ENCODE measurements at places on chromosomes 7 and 10.

- no peak for DNase-seq
These were observed 28.6 kb downstream of the VIM start for GRCh38 chr10:17256627-17257026.

DNA sequence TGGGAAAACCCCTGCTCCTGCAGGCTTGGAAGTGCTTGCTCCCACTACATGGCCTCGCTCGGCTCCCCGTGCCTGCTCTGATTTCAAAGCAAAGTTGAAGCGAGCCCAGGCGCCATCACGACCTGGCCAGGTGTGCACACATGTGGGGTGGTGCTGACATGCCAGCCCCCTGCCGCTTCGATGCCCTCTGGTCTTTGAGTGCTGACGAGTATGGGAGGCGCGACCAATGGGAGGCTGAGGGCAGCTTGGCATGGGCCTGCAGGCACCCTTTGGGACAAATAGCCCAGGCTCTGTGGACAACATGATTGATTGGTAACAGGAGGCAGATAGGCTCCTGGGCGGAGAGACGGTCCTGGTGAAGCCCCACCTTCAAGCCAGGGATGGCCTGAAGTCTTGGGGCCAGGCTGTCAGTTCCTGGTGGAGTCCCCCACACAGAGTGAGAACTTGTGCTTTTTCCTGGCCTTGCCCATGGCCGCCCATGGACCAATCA is 252.4 kb upstream of the SEMA3A start:
- DNase-seq, result no peak

DNA sequence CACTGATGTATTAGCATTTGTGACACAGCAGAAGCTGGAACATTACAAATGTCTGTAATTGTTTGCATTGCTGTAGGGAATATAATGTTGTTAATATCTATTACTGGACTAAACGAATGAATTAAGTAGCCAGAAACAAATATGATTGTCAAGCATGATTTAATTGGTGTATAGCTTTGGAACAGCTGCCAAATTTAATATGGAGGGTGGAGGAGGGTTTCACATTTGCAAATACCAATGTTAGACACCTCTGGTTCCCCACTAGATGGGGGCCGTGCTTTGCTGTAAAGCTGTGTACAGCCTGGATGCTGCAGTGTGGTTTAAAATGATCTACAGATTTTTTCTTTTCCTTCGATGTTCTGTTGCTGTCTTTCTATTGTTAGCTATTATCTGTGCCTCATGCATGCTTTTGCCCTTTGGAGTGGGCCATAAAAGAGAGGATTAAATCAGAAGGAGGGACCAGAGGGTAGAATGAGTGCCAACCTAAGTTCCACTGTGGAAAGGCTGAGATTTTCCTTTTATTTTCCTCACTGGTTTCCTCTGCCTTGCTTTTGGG is 23.1 kb downstream of the DNAJB9 start:
- no peak for DNase-seq

DNA sequence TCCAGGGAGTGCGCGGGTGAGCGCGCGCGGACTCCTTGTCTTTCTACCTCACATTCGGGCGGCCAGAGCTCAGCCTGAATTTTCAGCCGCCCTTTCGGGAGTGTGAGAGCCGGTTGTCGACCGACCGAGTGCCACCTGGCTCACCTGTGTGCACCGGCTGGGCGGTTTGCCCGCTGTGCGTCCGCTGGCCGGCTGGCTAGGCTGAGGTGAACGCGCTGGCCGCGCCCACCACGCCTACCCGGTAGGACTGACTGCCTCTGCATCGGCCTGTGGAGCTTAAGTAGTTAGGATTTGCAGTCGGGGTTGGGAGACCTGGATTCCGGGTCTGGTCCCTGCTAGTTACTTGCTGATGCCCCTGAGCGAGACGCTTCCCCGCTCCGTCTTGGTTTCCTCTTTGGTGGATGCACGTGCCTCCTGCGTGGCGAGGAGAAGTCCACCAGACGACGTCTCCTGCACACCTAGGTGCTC is 553 bp downstream of the TSPAN15 start:
- no peak for DNase-seq

GRCh38 chr7:163971-164881 is 28.1 kb upstream of the FAM20C start:
- no peak for DNase-seq

GRCh38 chr7:158268816-158269535 is 318.6 kb downstream of the PTPRN2 start:
- DNase-seq, result no peak

DNA sequence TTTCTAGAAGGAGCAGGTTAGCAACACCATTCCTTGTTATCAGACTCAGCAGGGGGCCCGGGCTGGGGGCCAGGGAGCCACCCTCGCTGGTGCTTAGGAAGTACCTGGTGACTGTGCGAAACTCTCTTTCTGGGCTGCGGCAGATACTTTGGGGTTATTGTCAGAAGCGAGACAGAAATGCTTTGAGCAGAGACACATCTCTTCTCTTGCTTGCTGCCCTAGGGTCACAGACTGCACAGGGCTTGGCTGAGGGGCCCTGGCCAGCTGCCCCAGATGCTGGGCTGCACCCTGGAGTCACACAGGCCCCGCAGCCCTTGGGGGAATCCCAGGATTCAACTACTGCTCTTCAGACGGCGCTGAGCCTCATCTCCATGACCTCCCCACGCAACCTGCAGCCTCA is 91.9 kb downstream of the WDFY4 start:
- no peak for DNase-seq

DNA sequence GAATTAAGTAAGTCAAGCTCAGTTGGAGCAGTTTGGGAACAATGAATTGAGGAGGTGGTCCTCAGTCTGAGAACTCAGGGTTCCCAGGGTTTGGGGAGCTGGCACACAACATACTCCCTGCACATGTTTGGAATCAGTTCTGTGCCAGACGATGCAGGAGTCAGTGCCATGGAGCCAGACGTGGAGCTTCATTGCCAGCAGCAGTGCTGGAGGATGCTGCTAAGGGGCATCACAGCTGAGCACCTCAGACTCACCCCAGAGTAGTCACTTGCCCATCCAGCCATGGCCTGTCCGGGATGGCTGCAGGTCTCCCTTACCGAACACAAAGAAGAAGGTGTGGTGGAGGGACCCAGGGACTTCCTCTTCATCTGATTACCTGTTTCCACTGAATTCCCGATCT is 7.9 kb downstream of the GIMAP5 start:
- no peak for DNase-seq

DNA sequence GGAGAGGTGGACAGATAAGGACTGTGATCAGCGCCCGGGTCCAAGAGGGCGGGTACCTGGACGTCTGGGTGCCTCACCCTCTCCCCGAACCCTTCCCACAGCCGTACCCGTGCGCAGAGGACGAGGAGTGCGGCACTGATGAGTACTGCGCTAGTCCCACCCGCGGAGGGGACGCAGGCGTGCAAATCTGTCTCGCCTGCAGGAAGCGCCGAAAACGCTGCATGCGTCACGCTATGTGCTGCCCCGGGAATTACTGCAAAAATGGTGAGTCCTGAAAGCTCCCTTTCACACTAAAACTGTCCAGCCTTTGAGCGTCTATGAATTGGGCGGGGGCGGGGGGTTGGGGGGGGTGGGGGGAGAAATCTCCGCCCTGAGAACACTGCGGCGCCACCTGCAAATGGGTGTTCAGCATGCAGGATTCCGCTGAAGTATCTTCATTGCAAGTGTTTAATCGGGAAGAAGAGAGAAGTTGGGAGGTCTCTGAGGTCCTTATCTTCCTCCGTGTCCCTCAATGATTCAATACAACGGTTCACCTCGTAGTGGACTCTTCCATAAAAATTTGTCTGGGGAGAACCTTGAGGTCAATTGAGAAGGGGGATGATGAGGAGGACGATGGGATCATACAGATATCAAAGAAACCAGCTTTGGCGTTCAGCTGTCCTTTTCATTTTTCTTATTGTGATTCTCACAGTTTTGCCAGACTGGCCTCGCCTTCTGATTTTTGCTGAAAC is 906 bp downstream of the DKK1 start:
- DNase-seq, result no peak

- DNase-seq, result no peak
These were observed 18.4 kb upstream of the WAPL start for GRCh38 chr10:86540016-86540415.

DNA sequence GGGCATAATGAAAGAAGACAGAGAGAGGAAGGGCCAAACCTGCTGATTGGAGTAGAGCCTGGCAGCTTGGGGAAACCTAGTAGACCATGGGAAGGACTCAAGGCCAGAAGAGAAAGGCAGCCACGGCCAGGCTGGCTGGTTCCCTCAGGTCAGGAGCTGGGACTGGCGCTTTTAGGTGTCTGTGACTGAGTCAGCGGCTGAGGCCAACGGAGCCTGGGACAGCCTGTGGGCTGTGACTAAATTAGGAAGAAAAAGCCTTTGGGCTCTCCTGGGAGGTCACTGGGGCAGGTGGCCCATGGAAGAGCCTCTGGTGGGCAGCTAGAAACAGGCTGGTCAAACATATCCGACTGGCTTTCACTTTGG is 108.9 kb upstream of the PDCD4 start:
- DNase-seq, result no peak

DNA sequence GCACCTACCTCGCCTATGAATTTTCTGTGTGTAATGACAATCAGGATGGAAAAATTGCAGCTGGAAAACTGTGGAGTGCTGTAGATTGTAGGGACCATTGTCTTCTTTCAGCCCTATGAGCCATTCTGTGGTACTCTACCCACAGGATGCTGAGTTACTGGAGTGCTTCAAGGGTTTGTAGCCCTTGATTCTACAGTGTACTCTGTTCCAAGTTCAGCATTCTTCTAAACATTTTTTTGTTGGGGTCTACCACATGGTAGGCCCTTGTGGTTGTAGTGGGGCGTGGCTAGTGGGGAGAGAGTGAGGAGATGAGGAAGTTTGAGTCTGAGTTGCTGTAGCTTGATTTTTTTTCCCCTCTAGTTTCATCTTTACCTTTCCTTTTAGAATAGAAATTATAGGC is 33.5 kb downstream of the REEP3 start:
- peak; percentile 78 for DNase-seq

DNA sequence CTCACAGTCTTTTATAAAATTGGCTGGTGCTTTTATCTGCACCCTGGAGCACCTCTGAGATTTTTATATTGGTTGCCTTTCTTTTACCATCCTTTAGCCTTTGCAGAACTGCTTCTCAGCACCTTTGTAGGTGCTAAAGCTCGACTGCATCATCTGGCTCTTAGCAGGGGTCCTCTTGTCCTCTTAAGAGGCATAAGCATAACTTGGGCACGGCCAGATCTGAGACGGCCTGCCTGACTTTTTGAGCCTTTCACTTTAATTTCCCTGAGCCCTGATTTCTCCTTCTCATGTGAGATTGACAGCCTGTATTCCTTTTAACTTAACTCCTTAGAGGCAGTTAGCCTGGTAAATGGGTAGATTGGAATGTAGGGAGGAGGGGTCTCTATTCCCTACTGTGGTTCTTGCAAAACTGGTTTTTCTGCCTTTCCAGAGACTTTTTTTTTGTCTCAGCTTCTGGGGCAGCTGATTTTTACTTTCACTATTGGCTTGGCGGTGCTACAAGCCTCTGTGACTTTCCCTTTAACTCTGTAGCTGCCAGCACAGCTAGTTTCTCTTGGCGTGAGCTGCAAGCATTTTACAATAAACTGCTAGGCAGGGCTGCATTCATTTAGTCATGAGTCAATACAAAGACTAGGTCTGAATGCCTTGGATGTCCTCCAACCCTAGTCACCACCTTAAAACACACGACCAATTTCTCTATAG is 24.0 kb downstream of the ZPBP start:
- no peak for DNase-seq

- DNase-seq, result no peak
These were observed 111.6 kb downstream of the ADCY1 start for GRCh38 chr7:45685619-45686240.

DNA sequence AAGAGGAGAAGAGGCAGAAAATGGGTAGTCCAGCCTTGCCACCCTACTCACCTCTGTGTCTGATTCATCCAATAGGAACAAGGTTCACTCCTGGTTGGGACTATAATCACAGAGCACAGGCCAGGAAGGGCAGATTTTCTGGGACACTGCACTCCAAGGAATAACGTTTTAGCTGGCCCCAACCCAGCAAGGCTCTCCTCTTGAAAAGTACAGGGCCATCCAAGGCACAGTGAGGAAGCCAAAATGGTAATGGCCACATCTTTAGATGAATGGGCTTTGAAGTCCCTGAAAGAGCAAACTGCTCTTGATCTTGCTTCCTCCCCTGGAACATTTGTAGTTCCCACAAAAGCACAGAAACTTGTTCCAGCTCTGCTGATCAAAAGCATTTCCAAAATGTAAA is 149.4 kb downstream of the GRM3 start:
- no peak for DNase-seq

DNA sequence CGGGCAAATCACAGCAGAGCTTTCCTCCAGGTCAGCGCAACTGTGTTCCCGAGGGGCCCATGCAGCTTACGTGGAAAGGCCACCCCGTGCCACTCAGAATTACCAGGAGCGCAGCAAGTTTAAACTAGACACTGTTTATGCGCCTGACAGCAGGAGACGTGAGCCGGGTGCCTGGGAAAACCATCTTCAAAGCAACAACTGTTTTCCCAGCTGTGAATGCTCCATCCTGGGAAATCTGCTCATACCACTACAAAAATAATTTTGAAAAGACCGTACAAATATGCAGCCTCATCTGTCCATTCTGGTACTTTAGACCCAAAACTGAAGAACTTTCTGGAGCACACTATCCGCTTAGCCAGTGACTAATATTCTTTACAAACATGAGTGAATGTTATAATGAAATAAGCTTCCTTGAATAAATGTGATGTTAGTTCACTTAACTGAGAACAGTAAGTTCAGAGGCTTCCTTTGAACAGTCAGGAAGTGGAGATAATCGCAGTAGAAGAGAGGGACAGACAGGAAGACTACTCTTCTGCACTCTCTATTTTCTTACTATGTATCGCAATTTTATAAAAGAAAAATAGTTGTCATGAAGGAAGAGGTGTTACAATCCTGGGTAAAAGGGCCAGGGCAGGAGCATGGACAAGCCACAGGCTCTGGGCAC is 16.7 kb downstream of the GPER1 start:
- no peak for DNase-seq

GRCh38 chr7:132276976-132277725 is 299.1 kb downstream of the PLXNA4 start:
- no peak for DNase-seq

- DNase-seq, result no peak
These were observed 30.1 kb upstream of the KMT2E start for GRCh38 chr7:104983578-104984539.

DNA sequence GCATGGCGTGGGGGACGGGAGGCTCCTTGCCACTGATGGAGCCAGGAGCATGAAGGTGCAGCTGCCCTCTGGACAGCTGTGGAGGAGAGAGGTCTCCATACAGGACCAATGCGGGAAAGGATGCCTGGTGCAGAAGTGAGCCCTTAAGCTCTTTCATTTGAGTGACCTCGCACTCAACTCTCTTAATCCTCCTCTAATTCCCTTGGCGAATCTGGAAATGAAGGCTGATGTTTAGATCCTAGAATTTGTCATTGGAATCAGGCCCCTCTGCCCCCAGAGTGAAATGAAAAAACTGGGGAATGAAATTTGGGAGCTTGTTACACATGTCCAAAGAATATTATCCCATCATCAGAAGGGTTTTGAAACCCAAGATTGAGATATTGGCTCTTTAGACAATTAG is 639.5 kb downstream of the LRMDA start:
- no peak for DNase-seq

- DNase-seq, result no peak
These were observed 314.8 kb downstream of the POM121L12 start for GRCh38 chr7:53350241-53350640.

GRCh38 chr7:87310790-87311419 is 34.6 kb upstream of the CROT start:
- no peak for DNase-seq
